ENCODE measurements at places on chromosomes 3 and 15.
A peak's percentile ranks its signal among the peaks of the same experiment; 100 is the strongest.

DNA sequence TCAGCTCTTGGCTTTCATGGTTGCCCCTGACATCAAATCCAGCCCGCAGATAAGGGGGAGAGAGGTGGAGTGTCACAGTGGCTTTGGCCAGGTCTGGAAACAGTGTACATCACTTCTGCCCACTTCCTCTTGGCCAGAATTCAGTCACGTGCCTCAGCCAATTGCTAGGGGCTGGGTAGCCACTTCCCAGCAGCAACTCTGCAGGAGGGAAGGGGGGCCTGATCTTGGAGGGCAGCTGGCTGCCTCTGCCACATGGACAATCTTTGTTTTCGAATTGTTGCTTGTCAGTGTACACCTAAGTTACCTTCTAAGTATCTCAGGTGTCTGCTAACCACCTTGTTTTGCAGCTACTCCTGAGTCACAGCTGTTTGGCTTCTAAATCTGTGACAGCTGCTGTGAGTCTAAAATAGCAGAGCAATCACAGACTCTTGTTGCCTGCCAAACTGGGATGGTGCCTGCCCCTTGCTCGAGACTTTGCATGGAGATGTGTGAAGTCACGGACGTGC is 41.0 kb upstream of the LIMD1 start:
- DNase-seq: no peak

DNA sequence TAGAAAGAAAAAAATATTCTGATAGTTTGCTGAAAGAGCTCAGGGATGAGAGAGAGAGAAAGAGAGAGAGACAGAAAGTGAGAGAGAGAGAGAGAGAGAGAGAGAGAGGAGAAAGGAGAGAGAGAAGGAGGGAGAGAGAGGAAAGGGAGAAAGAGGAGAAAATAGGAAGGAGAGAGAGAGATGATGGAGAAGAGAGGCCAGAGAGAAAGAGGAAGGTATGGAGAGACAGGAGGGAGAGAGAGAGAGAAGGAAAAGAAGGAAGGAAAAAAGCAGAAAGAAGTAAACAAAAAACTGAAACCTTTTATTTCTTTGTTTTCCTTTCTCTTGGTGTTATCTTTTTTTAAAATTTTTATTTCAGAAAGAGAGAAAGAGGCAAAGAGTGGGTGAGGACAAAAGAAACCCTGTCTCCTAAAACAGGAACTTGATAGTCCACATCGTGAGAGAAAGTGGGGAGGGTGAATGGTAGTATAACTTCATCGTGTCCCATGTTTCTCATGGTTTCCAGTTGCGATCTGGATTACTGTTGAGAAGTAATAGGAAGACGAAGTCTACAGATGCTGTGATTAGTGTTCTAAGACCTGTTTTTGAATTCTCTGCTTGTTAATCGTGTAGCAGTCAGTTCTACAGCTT is 279.7 kb downstream of the LPP start:
- DNase-seq: no peak

GRCh38 chr3:26652164-26652563 is 29.6 kb downstream of the LRRC3B start:
- no peak for DNase-seq

GRCh38 chr3:112974894-112975293 is at the start of gene CD200R1:
Gene CD200R1 (minus strand): TSS chr3:112975103. CDS start chr3:112974857, 246 bp downstream.
- DNase-seq: no peak

DNA sequence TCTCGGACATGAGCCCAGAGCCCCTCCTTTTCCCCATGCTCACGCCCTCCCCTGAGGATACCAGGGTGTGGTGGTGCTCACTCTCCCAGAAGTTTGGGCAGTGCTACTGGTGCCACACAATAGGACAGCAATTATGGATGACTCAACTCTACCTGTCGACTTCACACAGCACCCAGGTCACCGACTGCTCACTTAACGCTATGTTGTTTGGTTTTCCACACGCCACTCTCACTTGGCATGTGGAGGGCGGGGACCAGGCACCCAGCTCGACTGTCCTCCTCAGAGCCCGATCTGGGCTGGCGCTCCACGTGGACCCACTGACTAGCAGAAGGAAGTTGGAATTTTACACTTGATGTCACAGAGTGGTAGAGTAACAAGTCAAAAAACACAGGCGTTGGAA is 30.9 kb downstream of the STIMATE start:
- no peak for DNase-seq

DNA sequence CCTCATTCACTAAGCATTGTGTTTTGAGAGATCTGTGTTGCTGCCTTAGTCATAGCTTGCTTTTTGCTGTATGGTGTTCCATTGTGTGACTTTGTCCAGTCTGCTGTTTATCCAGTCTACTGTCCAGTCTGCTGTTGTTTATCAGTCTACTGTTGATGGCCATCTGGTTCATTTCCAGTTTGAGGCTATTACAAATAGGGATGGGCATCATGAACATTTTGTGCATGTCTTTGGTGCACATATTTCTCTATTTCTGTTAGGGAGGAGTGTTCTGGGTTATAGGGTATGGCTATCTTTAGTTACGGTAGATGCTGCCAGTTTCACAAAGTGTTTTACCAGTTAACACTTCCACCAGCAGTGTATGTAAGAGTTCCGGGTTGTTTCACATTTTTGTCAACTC is 22.2 kb upstream of the CLEC3B start:
- DNase-seq: no peak

GRCh38 chr15:75884041-75884440 is 19.6 kb upstream of the FBXO22 start:
- no peak for DNase-seq

- DNase-seq: no peak
Observed at GRCh38 chr3:4359805-4360502, 56.8 kb downstream of the SETMAR start.

DNA sequence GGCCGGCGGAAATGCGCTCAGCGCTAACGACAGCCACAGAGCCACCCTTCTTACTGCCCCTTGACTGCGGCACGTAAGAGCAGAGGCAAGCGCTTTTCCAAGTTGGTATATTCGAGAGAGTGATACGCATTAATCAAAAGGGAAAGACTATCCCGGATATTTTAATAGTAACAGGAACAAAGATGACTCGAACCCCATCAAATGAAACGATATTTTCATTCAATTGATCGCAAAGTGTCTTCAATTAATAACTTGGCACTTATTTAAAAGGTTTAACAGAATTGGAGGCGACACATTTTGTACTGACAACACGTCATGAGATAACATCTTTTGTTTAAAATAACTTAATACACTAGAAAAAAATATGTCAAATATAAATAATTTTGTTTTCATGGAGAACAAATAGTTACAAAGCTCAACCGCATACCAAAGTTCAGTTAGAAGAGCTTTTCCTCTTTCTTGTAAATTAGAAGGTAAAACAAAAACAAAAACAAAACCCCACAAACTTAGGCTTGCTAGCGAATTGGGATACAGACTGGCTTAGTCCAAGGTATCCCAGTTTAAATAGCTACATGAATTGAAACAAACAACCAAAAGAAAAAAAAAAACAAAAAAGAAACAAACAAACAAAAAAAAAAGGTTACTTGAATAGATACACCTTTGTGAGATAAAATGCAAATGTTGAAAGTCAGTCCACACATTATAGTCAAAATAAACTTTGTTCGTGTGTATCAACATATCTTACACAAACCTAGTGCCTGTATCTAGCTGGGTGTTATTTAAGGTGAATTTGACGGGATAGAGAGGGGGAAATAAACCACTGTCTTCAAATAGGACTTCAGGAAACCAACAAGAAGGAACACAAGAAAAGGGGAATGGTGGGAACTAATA is 10.2 kb downstream of the SHOX2 start:
- no peak for DNase-seq

GRCh38 chr15:38354315-38354929 is 99.5 kb upstream of the FAM98B start:
- peak; percentile 25 for DNase-seq

- no peak for DNase-seq
Observed at GRCh38 chr3:31550452-31551251, 17.9 kb downstream of the STT3B start.

DNA sequence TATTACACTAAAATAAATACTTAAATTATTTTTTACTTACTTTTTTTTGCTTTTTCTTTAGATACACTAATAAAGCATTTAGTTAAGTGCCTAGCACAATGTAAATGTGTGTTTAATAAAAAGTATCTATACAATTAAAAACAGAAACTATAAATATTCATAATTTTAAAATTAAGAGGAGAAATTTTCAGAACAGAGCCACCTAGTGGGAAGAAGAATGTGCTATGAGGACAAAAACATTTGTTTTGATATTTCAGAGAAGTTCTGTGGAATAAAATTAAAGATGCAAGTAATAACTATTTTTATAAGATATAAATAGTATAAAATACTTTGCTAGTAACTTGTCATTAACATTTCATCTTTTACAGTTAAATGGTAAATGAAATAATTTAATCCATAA is 33.6 kb upstream of the PLSCR5 start:
- no peak for DNase-seq

GRCh38 chr3:98655666-98656065 is 62.3 kb upstream of the CPOX start:
- DNase-seq: no peak

GRCh38 chr3:191631496-191631895 is 170.5 kb downstream of the PYDC2 start:
- no peak for DNase-seq

DNA sequence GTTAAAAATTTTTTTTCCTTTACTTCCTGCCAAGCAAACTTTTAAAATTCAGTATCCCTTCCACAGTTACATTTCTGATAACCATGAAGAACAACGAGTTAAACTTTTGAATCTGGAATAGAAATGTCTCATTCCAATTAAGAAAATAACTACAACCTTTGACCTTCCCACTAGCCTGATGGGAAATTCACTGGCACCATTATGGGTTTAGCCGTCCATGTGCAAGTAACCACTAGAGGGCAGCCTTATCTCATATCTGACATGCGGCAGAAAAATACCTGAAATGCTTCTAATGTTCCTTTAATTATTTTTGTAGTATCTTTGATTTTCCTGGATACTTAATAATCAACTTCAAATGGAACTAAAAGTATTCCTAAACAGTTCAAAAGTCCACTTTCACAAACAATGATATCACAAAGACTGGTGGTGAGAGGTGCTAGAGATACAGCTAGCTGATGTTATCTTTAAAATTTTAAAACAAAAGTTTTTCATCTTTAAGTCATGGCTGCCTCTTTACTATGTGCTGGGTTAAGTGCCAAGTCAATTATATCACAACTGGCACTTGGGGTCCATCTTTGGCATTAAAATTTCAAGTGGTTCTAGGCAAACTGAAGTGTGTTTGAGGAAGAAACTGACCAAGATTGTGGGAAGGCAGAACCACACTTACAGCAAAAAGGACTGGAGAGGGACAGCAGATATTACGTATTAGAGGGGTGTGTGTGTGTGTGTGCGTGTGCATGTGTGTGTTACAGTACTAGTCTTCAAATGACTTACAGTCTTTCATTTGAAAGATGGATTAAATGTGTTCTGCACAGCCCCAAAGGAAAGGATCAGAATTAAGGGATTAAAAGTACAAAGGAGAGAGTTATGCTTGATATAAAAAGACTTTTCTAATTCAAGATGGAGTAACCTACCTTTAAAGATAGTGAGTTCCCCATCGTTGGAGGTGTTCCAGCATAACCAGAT is 107.1 kb upstream of the ICE2 start:
- no peak for DNase-seq

DNA sequence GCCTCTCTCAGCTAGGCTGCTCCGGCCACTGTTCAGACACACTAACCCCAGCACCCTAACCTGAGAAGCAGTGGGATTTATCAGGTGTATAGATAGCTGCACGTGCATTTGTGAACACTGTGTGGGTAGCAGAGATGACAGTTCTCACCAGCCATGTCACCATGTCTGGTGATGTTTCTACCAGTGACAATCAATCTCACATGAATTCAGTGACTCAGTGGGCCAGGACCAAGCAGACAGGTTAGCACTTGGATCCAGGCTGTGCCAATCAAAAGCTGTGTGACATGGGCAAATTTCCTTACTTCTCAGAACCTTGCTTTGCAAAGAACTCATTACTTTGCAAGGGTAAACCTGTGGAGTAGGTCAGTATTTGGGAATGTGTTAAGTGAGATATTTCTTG is 65.3 kb upstream of the GATM start:
- DNase-seq: no peak

DNA sequence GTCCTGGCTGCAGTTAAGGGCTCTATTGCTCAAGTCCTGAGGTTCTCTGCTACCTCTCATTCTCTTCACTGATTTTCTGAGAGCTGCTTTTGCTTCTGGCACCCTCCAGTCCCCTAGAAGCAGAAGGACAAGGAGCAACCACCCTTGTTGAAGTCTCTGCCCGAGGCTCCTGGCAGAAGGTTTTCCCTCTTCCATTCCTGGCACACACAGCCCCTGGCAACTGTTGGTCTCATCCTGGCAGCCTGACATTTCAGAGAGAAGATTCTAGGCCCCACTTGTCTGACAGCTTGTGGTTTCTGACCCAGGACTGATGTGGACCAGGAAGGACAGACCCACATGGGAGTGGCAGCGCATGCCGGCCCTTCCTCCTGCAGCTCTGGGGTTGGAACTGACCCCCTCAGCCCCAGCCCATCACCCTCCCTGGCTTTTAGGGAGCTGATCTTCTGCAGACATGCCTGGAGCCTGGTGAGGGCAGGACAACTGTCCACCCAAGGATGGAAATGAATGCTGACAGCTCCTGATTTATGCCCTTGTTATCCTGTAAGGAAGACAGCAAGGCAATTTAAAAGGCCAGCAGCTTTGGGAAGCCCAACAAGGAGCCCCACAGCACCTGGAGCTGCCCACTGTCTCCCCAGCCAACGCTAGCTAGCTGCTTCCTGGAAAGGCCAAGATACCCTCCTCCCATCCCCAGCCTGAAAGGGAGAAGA is 13.0 kb upstream of the NTRK3 start:
- DNase-seq: no peak

DNA sequence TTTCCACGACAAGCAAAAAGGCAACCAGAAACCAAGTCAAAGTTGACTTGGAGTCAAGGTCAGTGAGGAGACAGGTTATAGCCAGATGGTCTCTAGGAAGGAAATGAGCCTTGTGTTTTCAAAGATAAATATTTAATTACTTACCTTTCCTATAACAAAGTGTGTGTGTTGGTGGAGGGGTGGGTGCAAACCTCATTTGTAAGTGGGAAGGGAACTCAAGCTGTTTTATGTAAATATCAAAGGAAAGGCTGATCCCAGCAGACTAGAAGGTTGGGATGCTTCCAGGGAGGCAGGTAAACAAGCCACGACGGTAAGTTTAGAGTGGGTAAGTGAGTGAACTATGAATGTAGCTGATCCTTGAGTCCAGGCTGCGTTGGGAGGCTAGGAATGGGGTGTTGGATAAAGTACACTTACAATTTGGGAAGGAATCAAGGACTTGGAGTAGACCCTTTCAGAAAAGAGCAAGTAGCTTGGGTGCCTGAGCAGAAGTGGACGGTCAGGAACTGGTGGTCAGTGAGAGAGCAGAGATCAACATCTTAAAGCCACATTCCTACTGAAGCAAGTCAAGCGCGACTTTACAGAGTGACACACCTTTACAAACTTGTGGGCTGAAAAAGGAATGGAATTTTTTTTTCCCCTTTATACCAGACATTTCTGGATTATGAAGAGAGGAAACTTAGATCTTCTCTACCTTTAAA is 82.0 kb upstream of the TBL1XR1 start:
- DNase-seq: no peak

GRCh38 chr3:18098960-18099587 is 326.1 kb downstream of the SATB1 start:
- peak; percentile 57 for DNase-seq

GRCh38 chr3:30631243-30631904 is 25.0 kb downstream of the TGFBR2 start:
- no peak for DNase-seq

Measured in stimulated activated CD4-positive, alpha-beta T cell treated with anti-CD3 and anti-CD28 coated beads, Interleukin-15, amount 100 ng/mL, for 48 hours (primary cell).